ENCODE measurements at places on chromosomes 11 and 22.

DNA sequence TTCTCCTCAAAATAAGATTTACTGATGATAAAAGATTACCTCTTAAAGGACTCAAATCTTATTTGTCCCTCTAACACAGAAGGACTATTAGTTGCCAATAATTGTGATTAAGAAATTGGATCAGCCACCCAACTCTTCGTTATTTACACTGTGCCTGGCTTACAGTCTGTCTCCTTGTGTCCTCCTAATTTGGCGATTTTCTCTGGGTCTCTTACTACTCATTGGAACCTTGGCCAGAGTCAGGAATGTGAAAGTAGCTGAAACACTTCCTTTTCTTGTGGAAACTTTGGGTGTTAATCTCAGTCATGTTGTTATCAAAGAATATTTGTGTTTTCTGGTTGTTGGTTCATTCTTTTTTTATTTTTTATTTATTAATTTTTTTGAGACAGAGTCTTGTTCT, 83.2 kb downstream of the TEAD1 start:
- DNase-seq = no peak

DNA sequence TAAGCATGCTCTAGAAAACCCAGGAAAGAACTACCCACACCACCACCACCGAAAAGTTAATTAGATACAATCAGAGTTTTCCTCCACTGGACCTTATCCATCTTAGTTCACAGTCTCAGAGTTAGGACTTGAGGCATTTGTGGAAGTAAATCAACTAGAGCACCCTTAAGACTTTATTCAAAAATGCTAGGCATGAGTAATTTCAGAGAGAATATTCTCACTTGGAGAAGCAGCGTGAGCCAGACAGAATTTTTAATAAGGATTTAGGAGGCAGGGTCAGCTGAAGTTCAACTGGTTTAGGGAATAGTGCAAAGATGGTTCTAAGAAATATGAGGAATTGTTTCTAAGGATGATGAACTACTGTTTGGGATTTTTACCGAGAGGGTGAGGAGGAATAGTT, 1.2 kb upstream of the OLFML1 start:
- no peak for DNase-seq

GRCh38 chr11:116857316-116857715, 19.9 kb upstream of the APOA1 start:
- no peak for DNase-seq

GRCh38 chr11:15783619-15784018, 572.7 kb downstream of the SOX6 start:
- DNase-seq = no peak

DNA sequence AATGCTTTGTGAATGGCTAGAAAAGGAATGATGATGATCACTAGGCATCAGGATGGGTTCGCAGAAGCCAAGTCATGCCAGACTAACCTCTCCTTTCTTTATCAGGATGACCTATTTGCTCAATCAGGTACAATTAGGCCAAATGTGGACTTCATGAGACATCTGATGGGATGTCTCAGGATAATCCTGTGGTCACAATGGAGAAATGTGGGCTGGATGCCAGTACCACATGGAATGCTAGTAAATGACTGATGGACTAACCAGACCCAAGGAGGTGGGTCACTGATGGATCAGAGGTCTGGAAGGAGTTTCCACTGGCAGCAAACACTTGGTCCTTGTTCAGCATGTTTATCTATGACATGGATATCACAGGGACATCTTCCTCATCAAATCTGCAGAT, 94.8 kb upstream of the PHOX2A start:
- DNase-seq = no peak

DNA sequence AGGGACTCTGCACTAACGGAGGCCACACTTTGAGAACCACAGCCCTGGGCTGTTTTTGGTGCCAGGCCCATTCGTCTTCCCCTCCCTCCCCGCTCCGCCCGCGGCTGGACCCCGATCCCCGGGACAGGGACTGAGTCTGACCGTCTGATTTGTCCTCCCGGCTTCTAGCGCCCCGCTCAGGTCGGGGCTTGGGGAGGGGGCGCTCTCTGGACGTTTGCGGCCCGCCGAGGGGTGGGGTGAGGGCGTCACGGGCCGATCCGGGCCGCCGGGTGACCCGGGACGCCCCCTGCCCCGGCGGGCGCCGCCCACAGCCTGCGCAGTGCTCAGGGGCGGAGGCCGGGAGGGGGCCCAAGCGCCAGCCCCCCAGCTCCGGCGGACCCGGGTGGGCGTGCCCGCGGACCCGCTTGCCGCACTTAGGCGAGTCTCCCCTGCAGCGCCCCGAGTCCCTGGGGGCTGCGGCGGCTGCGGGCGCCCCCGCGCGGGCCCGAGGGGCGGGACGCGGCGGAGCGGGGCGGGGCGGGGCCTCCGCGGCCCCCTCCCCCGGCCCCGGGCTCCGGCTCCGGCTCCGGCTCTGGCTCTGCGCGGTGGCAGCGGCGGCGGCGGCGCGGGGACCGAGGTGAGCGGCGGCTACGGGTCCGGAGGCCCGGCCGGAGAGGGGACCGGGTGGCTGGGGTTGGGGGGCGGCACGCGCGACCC, 33.7 kb upstream of the PRR5 start:
- peak; percentile 32 for DNase-seq

DNA sequence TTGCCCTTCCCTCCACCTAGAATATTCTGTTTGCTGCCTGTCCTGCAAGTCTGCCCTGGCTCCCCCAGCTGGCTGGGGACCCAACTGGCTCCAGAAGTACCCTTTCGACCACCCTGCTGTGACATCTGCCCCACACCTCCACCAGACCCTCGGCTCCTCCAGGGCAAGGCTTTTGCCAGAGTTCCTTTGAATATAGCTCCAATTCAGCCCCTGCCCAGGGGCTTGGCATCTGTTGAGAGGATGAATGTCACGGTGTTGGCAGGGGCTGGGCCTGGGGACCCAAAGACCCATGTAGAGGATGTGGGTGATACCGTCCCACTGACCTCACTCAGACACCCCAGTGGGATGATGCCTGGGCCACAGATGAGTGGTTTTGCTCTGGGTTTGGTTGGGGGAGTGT, 4.0 kb downstream of the NLRP6 start:
- no peak for DNase-seq

DNA sequence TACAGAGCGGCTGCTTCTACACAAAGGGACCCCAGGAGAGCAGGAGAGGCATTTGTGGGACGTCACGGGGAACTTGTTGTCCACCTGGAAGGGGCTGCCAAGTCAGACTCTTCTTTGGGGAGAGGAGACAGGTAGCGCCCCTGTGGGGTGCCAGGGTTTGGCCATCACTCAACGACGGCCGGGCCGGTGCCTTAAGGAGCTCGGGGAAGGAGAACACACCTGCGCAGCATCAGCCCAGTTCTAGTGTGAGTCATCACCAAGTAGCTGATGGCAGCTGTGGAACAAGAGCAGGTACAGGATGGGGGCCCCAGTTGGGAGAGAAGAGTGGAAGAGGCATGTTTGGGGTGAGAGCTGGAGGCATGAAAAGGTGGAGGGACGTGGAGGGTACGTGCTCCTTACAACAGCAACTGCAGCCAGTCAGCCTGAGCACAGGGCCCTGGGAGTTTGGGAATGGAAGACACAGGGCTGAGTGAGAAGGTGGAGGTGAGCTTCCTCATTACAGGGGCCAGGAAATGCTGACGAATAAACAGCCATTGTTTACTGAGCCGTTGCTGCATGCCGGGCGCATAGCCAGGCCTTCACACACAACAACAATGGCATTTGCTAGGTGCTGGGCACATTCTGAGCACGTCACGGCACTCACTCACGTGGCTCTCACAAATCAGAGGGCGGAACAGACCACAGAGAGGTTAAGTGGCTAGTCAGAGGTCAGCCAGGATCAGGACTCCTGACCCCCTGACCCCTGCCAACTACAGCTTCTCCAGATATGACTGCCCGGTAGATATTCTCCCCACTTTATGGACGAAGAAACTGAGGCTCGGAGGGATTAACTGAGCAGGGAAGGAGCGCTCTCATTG, 29.1 kb upstream of the TP53I11 start:
- no peak for DNase-seq

- no peak for DNase-seq
Observed at GRCh38 chr11:69153661-69154060, 2.1 kb upstream of the SMIM38 start.

GRCh38 chr22:36753120-36753802, 22.7 kb downstream of the IFT27 start:
- no peak for DNase-seq

GRCh38 chr11:73376803-73377629, 817 bp downstream of the RELT start:
- no peak for DNase-seq

All from activated CD4-positive, CD25-positive, alpha-beta regulatory T cell (primary cell).